ENCODE measurements at places on chromosomes 3 and 15.

DNA sequence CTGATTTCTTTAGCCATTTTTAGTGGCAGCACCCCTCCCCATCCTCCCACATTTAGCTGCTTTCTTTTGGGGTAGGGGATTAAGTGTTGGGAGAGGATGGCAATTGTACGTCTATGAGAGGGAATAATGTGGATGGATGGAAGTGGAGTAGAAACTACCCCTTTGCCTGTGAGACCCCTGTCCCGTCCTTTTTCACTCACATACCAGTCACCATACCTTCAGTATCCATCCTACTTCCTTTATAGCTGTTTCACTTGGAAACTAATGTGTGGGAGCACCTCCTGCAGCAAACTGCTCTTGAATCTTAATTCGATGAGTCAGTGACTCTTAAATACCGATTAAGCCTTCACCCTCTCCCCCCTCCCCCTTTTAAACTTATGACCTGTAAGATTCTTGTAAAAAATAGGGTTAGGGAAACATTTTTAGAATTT, 730 bp downstream of the SPRED1 start:
- peaks cover 25% of the 10 kb centered on the region for H3K4me1 ChIP-seq
- H3K36me3 ChIP-seq: no peaks in the 10 kb centered on the region
- H3K4me3 ChIP-seq: peak overlapping the region; percentile 85

GRCh38 chr3:13501056-13501455, 20.9 kb downstream of the HDAC11 start:
- H3K4me1 ChIP-seq: no peaks in the 10 kb centered on the region
- no peak overlapping the region for H3K4me3 ChIP-seq
- H3K36me3 ChIP-seq: no peaks in the 10 kb centered on the region
- no peaks in the 10 kb centered on the region for H3K27me3 ChIP-seq
- no peak for DNase-seq
- H3K27ac ChIP-seq: no peak overlapping the region

DNA sequence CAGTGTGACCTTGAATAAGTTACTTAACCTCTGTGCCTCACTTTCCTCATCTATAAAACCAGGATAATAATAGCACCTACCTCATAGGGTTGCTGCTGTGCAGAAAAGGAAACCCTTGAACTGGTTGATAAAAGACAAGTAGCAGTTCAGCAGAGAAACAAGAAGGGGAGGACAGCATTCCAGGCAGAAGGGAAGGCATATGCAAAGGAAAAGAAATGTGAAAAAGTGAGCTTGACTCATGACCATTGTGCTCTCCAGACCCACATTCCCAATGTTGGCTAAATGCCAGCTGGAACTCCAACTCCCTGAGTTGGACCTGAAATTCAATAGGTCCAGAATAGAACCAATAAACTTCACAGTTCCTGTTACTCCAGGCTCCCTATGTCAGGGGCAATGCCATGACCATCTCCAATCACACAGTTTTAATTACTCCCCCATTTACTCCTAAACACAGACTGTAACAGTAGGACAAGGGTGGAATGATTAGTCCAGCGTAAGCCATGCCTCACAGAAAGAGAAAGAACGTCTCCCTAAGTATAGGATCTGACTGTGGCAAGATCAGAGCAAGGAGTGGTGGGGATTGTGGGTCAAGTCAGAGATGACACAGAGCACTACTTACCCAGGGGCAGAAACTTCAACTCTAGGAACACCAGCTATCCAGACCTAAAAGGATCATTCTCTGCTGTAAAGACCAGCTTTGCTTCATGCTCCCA, 26.9 kb downstream of the PRKAR2A start:
- H3K27ac ChIP-seq: no peak overlapping the region
- no peaks in the 10 kb centered on the region for H3K27me3 ChIP-seq
- no peaks in the 10 kb centered on the region for H3K36me3 ChIP-seq
- peaks cover 5% of the 10 kb centered on the region for H3K4me1 ChIP-seq
- no peak overlapping the region for H3K4me3 ChIP-seq
- DNase-seq: no peak

DNA sequence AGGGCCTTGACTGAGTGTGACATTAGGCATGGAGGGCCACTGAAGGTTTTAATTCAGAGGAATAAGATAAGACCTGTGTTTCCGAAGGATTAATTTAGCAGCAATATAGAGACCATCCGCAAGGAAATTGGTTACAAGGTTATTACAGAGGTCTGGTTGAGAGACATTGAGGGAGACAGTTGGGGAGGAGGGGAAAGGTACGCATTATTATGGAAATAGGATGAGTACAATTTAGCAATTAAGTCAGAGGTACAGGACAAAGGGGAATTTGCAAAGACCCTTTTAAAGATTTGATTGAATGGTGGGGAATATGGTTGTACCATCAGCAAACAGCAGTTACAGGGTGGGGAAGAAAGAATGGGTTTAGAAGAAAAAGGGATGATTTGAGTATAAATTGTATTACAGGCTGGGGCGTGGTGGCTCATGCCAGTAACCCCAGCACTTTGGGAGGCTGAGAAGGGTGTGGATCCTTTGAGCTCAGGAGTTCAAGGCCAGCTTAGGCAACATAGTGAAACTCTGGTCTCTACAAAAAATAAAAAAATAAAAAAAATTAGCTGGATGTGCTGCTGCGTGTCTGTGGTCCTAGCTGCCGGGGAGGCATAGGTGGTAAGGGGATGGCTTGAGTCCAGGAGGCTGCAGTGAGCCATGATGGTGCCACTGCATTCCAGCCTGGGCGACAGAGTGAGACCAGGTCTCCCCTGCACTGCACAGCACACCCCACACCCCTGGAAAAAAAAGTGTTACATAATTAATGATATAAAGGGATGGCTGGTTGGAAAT, 11.3 kb downstream of the ARL8B start:
- H3K27ac ChIP-seq: peak overlapping the region; percentile 64
- H3K4me1 ChIP-seq: peaks cover 41% of the 10 kb centered on the region
- no peak for DNase-seq
- H3K36me3 ChIP-seq: peaks cover 11% of the 10 kb centered on the region

Measured in activated CD4-positive, alpha-beta T cell treated with anti-CD3 and anti-CD28 coated beads for 36 hours (primary cell).